ENCODE measurements at places on chromosomes 1 and 21.
A peak's percentile ranks its signal among the peaks of the same experiment; 100 is the strongest.

DNA sequence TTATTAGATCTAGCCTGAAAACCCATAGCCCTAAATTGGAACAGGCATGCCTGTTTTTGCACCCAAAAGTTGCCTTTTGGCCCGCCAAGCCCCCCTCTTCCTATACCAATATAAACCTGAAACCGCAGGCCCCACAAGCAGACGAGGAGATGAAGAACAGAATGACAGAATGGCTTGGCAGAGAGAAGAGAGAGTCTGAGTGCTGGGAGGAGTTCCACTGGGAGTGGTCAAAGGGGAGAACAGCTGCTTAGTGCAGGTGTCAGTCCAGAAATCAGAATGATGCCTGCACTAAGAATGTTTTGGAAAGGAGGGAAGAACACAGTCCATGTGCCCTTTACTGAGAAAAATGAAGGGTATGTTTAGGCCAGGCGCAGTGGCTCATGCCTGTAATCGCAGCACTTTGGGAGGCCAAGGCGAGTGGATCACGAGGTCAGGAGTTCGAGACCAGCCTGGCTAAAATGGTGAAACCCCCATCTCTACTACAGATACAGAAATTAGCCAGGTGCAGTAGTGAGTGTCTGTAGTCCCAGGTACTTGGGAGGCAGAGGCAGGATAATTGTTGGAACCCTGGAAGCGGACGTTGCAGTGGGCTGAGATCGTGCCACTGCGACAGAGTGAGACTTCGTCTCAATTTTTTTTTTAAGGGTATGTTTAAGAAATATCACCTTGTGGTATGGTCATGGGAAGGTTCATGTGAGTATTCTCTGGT is 9.4 kb downstream of the DYRK1A start:
- no peak for DNase-seq

GRCh38 chr1:3893190-3893589 is 6.9 kb downstream of the C1orf174 start:
- no peak for DNase-seq

DNA sequence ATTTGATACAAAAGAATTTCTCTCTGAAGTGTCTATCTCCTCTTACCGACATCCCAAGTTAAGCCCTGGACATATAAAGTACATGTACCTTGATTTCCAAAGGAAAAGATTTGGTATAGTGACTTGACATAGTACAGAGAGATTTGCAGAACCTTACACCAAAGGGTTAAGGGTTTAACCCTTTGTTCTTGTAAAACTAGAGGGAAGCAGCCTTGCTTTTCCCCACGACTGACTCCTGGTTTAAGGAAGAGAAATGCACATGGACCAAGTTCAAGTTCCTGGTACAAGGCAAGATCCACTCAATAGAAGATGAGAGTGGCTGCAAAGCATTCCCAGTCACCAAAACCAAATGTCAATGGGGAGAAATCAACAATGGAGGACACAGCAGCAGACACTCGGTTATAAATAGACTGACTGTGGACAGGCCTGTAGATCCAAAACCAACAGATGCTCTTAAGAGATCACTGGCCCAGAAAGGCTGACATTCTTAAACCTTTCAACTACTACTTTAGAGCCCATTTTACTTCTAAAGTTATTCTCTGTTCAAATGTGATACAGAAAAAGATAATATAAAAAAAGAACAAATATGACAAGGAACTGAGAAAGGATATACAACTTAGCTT is 69.4 kb downstream of the PUM1 start:
- no peak for DNase-seq

DNA sequence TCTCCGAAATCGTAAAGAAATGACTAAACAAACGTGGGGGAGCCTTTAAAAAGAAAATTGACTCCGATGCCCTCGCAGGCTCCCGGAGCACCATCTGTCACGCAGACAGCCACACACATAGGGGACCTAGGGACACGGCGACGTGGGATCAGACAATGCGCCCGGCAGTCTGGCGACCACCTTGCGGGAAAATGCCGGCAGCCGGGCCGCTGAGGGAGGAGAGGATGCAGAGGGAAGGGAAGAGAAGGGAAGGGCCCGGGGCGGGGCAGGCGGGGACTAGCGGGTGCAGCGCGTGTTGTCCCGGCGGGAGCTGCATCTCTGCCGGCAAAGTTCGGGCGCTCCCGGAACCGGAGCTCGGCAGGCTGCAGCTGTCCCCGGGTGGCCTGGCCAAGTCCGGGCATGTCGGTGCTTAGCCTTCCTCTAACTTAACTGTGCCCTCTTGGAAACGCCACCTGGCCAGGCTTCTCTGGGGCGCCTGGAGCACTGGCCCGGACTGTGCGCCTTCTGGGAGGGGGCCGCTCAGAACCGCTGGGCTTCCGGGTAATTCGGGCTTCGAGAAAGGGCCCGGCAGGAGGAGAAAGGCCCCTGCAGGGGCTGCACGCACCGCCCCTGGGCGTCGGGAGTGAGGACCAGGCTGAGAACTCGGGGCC is 1.8 kb downstream of the NHLH2 start:
- peak; percentile 22 for DNase-seq

DNA sequence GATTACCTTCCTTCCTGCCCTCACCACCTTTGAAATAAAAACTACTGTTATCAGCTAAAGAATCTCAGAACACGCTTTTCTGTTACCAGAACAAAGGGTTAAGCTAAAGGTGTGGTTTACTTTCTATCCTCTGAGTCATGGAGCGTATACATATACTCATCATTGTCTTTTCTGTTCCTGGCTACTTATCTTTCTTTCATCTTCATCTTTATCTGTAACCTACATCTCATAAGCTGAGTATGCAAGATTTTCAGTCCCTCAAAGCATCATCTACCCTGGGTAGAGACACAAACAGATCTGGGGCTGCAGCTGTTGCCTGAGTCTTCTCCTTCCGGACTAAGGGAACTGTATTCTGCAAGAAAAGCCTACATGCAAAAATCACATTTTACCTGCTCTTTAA is 75.6 kb downstream of the LMO4 start:
- DNase-seq: peak; percentile 30

DNA sequence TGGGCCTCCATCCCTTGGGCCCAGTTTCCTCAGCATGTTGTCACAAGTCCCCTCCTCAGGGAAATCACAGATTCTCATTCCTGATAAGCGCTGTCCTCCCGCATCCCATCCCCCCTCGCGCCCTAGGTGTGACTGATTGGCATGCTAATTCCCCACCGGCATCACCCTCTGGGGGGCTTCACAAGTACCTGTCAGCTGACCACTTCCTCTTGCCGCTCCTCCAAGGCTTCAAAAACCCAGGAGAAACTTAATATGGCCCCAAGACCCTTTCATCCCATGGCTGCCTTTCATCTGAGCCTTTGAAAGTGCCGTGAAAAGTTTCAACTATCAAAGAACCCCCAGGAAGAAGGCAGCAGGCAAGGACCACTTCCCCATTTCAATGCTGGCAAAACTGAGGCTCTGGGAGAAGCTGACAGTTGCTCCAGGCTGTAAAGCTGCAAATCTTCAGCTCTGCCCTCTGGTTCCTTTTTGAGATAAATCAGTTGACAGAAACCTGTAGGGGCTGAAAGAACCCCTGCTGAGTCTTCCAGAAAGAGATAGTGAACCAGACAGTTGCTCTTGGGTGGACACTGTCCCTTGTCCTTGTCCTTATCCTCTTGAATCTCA is 12.8 kb upstream of the MIXL1 start:
- DNase-seq: no peak

DNA sequence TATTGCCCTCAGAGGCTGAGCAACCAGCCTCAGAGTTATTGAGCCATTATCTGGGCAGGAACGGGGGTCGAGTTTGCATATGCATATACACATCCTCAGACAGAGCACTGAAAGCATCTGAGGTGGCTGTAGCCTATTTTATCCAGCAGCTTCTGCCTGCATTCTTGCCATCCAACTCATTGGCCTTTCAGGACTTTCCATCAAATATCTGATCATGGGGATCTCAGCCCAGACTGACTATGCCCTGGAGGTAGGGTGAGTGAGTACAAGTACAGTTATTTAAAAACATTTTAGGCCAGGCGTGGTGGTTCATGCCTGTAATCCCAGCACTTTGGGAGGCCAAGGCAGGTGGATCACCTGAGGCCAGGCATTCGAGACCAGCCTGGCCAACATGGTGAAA is 1.8 kb upstream of the MTF1 start:
- no peak for DNase-seq

Data from activated CD4-positive, alpha-beta T cell treated with anti-CD3 and anti-CD28 coated beads for 36 hours (primary cell).